ENCODE measurements at places on chromosomes 13 and 19. TPM values are rescaled to one million over a fixed set of nuclear protein-coding genes. Genes with fewer than 3 reads are reported as not detected.

- DNase-seq, result no peak
Measured at GRCh38 chr19:11513946-11514345, 8.3 kb upstream of the ZNF653 start.

DNA sequence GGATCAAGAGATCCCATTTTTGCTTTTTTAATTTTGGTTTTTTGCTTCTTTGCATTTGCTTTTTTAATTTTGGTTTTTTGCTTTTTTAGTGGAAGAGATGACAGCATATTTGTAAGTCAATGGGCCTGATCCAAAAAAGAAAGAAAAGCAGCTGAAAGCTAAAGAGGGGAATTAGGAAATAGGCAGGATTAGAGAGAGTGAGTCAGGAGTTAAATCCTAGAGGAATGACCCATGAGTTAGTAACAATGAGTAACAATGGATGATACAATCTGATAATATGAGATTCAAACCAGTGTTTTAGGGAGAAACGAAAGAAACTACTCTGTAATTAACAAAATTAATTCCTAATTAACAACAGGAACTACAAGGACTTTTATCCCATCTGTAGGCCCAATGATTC is 111.2 kb upstream of the SGCG start:
- no peak for DNase-seq

GRCh38 chr19:6773323-6773931 is 919 bp downstream of the VAV1 start:
- DNase-seq, result peak; percentile 51

- DNase-seq, result no peak
Measured at GRCh38 chr13:25069911-25070310, 26.0 kb upstream of the PABPC3 start.

The GIPC3 gene
- 0.03 TPM for polyA plus RNA-seq

The ZNF682 gene
- polyA plus RNA-seq, result 1.7 TPM

- DNase-seq, result peak; percentile 21
Measured at GRCh38 chr19:19597809-19598306, 20.6 kb downstream of the PBX4 start.

- DNase-seq, result no peak
Measured at GRCh38 chr19:14203177-14203576, 2.8 kb downstream of the ADGRL1 start.

DNA sequence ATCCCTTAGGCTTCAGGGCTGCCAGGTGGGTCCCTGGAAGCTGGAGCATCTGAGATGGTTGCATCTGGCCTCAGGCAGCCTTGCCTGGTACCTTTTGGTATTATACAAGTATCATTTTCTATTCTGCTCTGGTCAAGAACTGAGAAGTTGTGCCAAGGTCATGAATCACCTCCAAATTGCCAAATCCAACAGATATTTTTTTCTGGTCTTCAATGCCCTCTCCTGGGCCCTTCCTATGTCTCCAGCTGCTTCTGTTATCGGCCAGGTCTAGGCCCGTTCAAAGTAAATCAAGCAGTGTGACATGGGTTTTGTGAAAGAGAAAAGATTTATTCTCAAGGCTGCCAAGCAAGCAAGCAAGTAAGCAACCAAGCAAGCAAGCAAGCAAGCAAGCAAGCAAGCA is 271.1 kb upstream of the MAB21L1 start:
- DNase-seq, result no peak

DNA sequence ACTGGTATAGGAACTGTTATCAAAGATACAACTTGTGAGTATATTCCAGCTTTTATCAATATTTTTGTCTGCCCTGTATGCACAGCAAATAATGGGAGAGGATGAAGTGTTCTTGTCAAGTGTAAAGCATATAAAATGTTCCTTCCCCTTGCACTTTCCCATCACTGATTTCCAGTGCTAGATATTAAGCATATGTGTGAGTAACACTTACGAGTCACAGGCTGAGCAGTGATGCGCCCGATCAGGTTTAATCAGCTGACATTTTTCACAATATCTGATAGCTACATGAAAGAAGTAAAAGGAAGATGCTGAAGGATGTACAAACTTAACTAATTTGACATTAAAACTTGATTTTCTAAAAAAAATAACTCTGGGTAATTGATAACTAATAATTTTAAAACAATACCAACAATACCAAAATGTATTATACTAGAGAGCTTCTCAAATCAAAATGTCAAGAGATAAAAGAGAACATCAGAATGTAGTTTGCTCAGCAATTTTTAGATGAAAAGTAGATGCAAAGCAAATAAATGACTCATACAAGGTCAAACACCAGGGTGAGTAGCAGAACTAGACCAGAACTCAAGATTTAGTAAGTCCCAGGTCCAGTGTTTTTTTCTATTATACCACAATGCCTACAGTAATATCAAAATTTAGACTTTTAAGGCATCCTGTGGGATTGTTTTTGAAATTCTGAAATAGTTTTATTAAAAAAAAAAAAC is 56.4 kb downstream of the ZDHHC20 start:
- DNase-seq, result peak; percentile 10

DNA sequence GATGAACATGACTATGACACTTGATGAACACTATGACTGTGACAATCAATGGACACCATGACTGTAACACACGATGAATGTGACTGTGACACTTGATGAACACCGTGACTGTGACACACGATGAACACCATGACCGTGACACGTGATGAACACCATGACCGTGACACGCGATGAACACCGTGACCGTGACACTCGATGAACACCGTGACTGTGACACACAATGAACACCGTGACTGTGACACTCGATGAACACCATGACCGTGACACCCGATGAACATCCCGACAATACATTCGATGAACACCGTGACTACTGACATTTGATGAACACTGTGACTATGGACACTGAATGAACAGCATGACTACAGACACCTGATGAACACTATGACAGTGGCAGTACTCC is 30.9 kb downstream of the ZFR2 start:
- DNase-seq, result no peak
